ENCODE measurements at places on chromosomes 7 and 10.

DNA sequence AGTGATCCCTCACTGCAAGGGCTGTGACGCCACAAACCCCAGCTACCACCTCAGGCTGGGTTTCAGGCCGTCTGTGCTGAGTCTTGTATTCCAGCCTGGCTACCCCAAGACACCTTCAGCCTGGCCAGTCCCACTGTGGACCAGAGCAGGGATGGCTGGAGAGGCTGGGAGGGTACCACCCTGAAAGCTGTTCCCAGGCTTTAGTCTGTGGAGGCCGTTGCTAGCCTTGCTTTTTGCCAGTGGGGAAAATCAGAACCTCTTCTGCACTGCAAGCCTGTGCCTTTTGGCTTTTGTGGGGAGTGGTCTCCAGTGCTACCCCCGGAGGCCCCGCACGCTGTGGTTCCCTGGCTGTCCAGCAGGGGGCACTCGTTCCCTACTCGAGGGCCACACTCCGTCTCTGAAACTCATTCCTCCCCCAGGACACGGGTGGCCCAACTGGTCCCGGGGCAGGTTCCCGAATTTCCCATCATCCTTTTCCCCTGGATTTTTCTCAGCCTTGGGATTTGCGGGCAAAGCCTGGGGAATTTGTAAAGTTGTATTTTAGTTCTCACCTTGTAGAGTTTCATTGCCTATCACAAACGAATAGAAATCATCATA lies 128.4 kb upstream of the BTBD16 start:
- DNase-seq: no peak

DNA sequence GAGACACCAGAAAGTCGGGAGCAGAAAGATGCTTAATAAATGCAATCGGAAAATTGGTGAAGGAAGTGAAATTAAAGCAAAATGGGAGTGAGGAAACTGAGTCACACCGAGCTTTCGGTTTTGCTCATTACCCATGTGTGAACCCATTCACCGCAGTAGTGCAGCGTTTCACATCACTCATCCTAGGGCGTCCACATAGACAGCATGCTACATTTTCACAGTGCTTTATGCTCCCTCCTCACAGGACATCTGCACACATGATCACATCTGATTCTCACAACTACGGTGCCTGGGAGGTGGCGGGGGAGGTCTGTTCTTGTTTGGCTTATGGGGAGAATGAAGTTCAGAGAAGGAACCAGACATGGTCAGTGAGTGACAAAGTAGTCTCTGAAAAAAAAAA lies 36.6 kb upstream of the ATP6V0A4 start:
- DNase-seq: no peak

GRCh38 chr7:127245002-127245401 lies 7.7 kb downstream of the GRM8 start:
- no peak for DNase-seq

- no peak for DNase-seq
Observed at GRCh38 chr10:81918766-81919165, 43.8 kb downstream of the NRG3 start.

DNA sequence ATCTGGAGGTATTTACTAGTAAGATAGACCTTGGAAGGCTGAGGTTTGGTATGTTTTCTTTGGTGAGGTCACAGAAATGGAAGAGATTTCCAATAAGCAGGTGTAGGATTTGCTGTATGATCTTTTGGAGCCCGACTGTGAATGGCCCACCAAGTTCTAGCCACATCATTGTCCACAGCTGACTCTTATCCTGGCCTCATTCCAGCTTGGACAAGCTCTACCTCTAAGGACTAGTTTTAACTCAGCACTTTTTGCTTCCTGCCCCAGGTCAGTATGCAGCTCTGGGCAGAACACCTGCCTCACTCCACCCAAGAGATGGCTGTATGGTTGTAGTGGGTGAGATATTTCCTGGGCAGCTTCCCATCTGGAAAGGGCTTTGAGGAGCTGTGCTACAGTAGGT lies 6.1 kb upstream of the CPA4 start:
- DNase-seq: no peak

GRCh38 chr7:21617916-21618390 lies 75.1 kb downstream of the DNAH11 start:
- no peak for DNase-seq

DNA sequence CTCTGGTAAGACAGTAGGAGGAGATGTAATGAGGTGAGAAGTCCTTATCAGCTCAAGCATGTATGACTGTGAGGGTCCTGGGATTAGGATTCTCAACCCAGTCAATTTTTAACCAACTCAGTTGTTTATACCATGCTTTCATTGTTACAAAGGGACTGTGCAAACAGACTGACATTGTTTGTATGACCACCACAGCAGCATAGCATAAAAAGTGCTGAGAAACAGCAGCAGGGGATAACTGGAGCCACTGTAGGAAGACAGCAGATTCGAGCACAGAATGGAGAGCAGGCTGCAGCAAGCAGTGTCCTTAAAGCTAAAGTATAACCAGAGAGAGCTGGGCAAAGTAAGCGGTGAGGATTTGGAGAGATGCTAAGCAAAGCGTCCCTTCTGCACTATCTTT lies 829.5 kb downstream of the REEP3 start:
- DNase-seq: no peak

- no peak for DNase-seq
Observed at GRCh38 chr7:108099713-108100112, 30.4 kb downstream of the LAMB4 start.

- no peak for DNase-seq
Observed at GRCh38 chr10:30207485-30208052, 141.5 kb downstream of the MTPAP start.

DNA sequence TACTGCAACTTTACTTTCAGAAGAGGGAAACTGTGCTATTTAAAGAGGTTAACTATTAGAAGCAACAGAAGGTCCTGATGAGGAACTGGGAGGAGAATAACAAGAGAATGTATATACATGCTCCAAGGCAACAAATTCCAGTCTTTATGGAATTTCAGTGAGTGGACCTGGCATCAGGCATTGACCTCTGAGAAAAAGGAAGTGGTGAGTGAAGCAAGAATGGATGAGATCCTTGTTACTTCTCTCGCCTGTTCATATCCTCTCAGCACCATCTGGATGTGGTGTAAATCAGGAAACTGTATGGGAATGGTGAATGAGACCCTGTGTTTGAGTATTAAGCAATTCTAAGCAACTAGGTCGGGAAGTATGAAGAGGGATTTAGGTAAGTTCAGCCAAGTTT lies 30.3 kb upstream of the KBTBD2 start:
- no peak for DNase-seq

DNA sequence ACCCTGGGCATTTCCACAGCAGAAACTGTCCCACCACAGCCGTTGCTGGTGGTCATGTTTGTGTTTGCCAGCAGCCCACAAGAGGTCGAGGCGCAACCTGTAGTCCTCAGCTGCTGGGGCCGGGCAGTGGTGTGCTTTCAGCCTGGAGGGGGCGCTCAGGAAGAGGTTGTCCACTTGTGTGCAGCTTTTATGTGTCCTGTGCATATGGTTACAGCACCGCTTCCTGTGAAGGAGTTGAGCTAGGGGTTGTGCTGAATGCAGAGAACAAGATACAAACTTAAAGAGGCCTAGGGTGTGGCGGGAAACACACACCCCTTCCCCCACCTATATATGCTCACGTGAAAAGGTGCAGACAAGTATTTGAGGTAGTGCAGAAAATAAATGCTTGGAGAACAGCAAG lies 29.5 kb upstream of the PFKFB3 start:
- DNase-seq: no peak

DNA sequence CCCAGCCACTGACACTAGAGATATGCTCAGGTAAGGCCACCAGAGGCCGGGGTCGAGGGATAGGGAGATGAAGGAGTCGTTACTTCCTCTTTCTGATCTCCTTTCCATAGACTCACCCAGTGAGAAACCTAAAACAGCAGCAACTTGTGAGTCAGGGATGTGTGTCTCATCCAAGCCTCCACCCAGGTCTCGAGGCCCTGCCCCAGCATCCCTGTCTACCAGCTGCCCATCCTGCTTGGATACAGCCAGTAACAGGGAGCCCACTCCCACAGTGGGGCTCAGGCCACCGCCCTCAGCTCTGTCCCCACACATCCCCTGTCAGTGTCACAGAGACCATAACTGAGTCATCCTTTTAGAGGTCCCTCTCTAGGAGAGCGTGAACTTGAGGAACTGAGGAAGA lies 49.6 kb upstream of the CHST15 start:
- no peak for DNase-seq

GRCh38 chr7:149414745-149415390 lies 46.0 kb downstream of the ZNF777 start:
- no peak for DNase-seq

- no peak for DNase-seq
Observed at GRCh38 chr7:5614600-5614999, 166.9 kb downstream of the RNF216 start.

DNA sequence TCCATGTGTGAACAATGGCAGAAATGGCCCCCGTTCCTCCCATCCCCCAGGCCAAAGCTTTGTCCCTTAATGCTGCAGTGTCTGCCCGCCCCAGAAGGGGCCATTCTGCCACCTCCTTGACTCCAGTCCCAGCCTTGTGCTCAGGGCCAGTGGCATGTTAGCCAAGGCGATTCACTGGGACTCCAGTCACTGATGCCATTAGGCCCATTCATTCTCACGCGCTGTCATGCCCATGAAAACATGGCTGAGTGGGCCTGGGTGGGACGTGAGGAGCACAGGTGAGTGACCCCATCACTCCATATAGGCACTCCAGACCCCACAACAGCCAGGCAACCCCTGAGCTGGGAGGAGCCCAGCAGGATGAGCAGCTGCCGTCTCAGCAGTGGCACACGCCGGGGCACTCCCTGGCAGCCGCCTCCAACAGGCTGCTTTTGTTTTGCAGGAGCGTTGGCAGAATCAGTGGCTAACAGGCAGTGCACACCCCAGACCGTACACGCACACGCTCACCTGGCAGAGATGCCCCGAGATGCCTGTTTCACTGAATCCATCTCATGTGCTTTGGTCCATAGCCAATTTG lies 79.5 kb downstream of the TCERG1L start:
- DNase-seq: no peak

- no peak for DNase-seq
Observed at GRCh38 chr7:80218723-80219122, 84.1 kb downstream of the GNAI1 start.

DNA sequence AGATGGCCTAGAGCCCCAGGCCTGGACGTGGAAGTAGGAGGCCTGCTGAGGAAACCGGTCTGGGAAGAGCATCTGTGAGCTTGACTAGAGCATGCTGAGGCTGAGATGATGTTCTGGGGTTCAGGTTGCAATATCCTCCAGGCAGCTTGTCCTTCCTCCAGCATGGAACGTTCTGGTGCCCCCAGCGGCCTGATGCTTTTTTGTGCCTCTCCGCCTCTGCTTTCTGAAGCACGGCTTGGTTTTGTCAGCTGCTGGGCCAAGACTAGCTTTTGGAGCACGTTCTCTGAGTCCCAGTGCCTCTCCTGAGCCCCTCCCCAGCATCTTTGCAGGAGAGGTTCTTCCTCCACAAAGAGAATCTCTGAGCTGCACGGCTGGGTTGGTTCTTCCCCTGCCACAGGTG lies 682.0 kb upstream of the FOXK1 start:
- DNase-seq: no peak

GRCh38 chr7:103751311-103751880 lies 238.1 kb downstream of the RELN start:
- DNase-seq: no peak

- no peak for DNase-seq
Observed at GRCh38 chr10:121485436-121486139, 112.7 kb downstream of the FGFR2 start.

GRCh38 chr10:62456611-62457101 lies 82.5 kb downstream of the ZNF365 start:
- DNase-seq: no peak

DNA sequence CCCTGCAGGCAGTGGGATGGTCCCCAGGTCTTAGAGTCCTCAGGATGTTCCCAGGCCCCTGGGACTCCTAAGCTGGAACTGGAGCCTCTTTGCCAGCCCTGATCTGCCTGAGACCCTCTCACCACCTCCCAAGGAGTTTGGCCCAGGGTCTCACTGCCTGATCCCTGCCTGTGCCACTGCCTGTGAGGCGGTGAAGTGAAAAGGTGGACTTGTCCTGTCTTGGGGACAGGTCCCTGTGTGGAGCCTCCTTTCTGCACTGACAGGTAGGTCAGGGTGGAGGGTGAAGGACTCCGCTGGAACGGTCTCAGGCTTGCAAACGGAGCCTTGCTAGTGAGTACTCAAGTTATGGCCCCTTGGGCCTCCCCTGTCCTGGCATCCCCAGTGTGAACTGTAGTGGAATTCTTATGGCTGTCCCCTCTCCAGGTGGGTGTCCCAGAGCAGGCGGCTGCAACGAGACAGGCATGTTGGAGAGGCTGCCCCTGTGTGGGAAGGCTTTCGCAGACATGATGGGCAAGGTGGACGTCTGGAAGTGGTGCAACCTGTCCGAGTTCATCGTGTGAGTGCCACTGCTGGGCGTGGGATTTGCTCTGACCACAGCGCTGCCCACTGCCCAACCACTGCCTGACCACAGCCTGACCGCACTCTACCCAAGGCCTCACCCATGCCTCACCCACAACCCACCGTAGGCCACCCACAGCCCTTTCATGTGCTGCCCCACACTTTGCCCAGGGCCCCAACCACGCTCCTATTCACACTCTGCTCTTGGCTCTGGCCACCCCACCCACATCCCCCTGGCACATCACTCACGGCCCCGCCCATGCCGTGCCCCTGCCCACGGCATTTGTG lies 19.5 kb downstream of the RAMP3 start:
- no peak for DNase-seq

- no peak for DNase-seq
Observed at GRCh38 chr10:13298748-13299436, 972 bp downstream of the PHYH start.

DNA sequence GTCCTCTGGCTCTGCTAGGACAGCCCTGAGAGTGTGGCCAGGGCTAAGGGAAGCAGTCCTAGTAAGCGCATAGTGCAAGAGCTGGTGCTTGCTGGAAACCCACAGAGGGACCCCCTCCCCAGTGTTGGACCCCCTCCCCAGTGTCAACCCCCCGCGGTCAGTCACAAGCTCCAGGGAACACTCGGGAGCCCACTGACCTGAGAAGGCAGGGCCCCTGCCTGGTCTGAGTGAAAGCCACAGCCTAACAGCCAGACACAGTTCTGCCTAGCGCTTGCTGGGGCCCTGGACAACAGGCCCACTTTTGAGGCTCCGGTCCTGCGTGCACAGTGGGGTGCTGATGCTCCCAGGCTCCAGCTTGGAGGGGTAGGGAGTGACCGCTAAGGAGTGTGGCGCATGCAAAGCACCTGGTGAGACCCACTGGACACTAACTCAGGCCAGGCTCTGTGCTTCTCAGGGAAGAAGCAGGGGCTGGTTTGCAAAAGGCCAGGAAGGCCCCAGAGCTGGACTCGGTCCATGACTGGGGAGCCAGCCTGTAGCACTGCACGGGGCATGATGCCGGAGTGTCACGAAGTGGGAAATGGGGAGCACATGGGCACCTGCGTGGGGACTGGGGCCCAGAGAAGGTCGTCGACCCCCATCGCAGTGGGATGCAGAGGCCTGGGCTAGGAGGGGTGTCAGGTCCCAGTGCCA lies 175.8 kb upstream of the PPP2R2D start:
- no peak for DNase-seq

GRCh38 chr7:158301207-158301606 lies 286.4 kb downstream of the PTPRN2 start:
- DNase-seq: no peak

- DNase-seq: no peak
Observed at GRCh38 chr7:114033475-114033874, 114.7 kb upstream of the PPP1R3A start.

GRCh38 chr7:1563981-1564602 lies 5.7 kb downstream of the PSMG3 start:
- no peak for DNase-seq

Measured in stimulated activated CD4-positive, alpha-beta T cell treated with anti-CD3 and anti-CD28 coated beads, Interleukin-1b, Interleukin-23, amount 100 ng/mL, for 1 hour (primary cell).